ENCODE measurements at places on chromosomes 7 and 10.

DNA sequence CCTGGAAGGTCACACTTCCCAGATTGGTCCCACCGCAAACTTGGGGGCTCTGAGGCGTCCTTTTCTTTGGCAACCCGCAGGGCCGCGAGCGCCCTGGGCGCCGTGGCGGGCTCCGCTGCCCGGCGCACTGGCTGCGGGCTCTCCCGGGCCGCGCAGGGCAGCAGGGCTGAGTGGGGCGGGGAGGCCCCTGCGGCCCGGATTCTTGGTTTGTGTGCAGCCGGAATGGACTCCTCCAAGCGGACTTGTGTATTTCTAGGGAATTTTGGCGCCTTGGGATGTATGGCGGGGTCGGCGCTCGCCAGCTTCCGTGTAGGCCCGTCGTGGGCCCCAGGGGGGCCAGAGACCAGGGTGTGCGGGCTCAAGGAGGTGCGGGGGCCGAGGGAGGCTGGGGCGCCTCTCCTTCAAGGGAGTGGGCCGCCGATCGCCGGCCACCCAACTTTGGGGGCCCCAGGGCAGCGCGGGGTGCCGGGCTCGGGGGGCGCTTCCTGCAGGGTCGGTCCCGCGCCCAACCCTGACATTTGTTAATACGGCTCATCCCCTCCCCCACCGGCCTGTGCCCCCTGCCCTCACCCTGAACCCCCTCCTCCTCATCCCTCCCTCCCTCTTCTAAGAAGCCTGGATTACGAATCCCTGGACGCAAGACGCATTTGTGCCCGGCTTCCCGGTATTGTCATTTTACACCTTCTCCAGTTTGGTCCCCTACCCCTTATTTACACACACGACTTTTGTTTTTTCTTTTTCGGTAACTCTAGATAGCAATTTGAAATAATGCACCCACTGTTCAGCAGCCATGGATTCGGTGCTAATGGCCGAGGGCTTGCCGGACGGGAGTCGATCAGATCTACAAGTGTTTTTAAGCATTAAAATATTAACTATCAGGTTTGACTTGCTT is 2.5 kb downstream of the TCF7L2 start:
- ATAC-seq = peak; percentile 13

- ATAC-seq = no peak
These were observed 9.7 kb downstream of the AHR start for GRCh38 chr7:17307969-17308648.

DNA sequence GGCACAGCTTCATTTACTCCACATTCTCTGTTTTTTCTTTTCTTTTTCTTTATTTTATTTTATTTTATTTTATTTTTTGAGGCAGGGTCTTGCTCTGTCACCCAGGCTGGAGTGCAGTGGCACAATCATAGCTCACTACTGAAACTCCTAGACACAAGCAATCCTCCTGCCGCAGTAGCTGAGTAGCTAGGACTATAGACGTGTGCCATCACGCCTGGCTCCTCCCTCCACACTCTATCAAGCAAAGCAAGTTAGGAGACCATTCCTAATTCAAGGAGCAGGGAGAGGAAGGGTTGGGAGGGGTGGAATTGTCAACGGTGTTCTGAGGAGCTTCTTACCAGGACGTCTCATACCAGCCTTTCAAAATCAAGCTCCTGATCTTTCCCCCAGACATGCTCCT is 52.4 kb downstream of the OAT start:
- ATAC-seq = no peak

GRCh38 chr10:74177140-74177677 is 26.2 kb downstream of the ADK start:
- peak; percentile 17 for ATAC-seq

- no peak for ATAC-seq
These were observed 182.8 kb upstream of the BMPER start for GRCh38 chr7:33722383-33723101.

GRCh38 chr7:137968890-137969289 is 33.0 kb downstream of the CREB3L2 start:
- ATAC-seq = no peak

DNA sequence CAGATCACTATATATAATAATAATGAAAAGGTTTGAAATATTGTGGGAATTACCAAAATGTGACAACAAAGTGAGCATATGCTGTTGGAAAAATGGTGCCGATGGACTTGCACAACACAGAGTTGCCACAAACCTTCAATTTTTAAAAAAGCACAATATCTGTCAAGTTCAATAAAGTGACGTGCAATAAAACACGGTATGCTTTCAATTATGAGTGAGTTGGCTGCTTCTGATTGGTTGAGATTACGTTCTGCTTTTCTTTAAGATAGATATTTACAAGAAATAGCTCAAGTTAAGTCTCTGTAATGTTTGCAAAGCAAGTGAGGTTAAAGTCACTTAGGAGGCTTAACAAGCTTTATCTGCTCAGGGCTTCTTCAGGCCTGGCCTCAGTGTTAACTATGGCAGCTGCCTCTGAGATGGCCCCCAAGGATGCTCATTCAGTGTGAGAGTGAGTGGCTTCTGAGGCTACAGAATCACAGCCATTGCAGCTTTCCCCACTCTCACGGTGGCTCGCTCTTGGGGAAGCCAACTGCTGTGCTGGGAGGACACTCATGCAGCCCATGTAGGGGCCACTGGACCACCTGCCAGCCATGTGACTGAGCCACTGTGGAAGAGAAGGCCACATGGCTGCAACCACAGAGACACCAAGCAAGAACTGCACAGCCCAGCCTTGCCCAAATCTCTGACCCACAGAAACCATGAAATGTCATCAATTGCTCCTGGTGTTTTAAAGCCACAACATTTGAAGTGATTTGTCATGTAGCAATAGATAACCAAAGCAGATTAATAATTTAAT is 78.3 kb upstream of the TMEM72 start:
- ATAC-seq = no peak

GRCh38 chr10:71448146-71448545 is 51.4 kb downstream of the CDH23 start:
- ATAC-seq = no peak

DNA sequence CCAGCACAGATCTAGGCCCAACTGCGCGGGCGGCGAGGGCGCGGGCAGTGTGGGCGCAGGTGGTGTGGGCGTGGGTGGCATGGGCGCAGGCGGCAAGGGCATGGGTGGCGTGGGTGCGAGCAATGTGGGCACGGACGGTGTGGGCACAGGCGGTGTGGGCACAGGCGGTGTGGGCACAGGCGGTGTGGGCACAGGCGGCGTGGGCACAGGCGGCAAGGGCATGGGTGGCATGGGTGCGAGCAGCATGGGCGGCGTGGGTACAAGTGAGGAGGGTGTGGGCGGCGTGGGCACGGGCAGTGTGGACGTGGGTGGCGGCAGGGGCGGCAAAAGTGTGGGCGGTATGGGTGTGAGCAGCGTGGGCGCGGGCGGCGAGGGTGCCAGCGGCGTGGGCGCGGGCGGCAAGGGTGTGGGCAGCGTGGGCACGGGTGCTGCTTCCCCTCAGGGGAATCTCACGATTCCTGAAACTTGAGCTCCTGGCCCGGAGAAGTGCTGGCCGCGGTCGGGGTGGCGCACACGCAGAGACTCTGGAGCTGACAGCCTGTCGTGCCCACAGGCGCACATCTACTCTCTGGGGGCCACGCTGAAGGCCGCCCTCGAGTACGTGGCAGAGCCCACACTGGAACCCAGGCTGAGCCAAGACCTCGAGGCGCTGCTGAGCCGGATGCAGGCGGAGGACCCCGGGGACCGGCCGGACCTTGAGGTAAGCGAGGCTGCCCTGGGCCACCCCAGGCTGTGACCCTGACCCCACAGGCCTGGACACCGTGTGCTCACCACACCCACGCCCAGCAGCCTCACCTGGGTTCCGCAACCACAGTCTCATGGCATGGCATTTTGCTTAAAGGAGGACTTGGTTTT is 23.0 kb downstream of the KNDC1 start:
- no peak for ATAC-seq

GRCh38 chr10:110003524-110003885 is 4.3 kb upstream of the ADD3 start:
- no peak for ATAC-seq

GRCh38 chr7:95395755-95396135 is 430 bp downstream of the PON3 start:
- ATAC-seq = no peak

DNA sequence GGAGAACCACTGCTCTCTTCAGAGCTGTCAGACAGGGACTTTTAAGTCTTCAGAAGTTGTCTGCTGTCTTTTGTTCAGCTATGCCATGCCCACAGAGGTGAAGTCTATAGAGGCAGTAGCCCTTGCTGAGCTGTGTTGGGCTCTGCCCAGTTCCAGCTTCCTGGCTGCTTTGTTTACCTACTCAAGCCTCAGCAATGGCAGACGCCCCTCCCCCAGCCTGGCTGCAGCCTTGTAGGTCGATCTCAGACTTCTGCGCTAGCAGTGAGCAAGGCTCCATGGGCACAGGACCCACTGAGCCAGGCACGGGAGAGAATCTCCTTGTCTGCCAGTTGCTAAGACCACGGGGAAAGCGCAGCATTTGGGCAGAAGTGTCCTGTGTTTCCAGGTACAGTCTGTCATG is 12.1 kb upstream of the CPA2 start:
- no peak for ATAC-seq

DNA sequence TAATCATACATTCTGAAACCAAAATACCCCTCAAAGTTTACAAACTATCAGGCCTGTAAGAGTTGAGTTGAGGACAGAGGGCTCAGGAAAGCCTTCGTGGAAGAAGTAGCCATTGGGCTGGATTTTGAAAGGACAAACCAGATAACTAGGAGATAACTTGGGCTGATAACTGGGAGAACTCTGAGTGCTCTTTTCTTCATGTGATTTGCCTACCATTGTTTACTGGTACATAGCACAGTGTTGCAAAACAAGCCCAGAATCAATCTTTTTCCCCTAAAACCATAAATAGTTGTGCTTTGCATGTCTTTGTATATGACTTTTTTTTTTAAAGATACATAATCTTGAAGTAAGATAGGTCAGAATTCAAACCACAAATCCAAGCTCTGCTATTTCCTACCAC is 106.7 kb upstream of the ITGB1 start:
- no peak for ATAC-seq

- peak; percentile 16 for ATAC-seq
These were observed 18.4 kb downstream of the GIMAP5 start for GRCh38 chr7:150755473-150756099.

GRCh38 chr10:71059054-71059818 is 153.1 kb upstream of the UNC5B start:
- ATAC-seq = peak; percentile 79

All from gastroesophageal sphincter (tissue), 4 donors.